HCEC 1CT (cell line): ENCODE measurements at places on chromosomes 2 and 18.

- no peak for DNase-seq
Measured at GRCh38 chr2:207182911-207183310, 17.2 kb upstream of the KLF7 start.

- DNase-seq: no peak
Measured at GRCh38 chr2:47159627-47160026, 4.5 kb upstream of the STPG4 start.

GRCh38 chr2:126910637-126911036 lies 11.9 kb downstream of the TEX51 start:
- no peak for DNase-seq

GRCh38 chr2:149224543-149224942 lies 105.8 kb upstream of the LYPD6 start:
- no peak for DNase-seq

DNA sequence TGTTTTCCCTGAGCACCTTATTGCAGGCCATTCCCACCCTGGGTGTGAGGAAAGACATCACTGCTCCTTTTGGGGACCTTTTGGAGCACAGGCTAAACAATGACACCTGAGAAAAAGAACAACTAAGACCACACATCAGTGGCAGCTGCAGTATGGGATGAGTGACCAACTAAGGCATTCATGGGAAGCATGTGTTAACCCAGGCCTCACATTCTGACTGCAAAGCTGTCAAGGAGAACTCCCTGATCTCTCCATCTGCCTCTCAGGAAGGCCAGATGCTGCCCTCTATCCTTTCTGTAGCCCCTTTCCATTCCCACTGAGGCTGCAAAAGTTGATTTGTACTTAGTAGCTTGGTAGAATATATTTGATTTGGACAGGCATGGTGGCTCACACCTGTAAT lies 277.7 kb upstream of the FBXO11 start:
- DNase-seq: no peak

DNA sequence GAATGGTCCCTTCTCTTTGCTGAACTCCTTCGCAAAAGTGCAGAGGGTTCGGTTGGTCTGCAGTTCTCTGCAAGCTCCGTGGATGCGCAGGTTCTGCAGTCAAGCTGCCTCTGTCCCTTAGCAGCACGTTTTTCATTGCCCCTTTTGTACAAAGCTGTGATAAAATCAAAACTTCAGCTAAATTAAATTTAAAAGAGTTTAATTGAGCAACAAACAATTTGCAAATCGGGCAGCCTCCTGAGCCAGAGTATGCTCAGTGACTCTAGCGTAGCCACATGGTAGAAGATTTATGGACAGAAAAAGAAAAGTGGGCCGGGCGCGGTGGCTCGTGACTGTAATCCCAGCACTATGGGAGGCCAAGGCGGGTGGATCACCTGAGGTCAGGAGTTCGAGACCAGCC lies 18.8 kb downstream of the TSN start:
- no peak for DNase-seq

DNA sequence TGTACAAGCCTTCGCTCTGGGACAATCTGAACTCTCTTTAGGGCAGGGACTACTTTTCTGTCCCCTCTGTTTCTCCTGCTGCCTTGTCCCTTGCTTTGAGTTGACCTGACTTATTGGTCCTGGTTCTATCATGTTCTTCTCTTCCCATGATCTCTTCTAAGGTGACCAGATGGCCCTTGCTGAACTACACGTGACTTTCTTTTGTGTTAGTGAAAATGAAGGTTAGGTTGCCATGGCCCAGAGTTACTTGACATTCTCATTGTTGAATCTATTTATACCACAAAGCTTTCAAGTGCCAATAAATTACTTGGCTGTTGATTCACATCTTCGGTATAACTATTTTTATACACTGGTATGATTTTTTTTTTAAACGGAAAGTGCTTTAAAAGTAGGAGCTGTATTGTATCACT lies 24.4 kb downstream of the MRPL33 start:
- DNase-seq: no peak

GRCh38 chr2:217337771-217338170 lies 477.9 kb upstream of the TNP1 start:
- DNase-seq: peak; percentile 10

- no peak for DNase-seq
Measured at GRCh38 chr2:202542142-202542541, 92.6 kb upstream of the FAM117B start.

DNA sequence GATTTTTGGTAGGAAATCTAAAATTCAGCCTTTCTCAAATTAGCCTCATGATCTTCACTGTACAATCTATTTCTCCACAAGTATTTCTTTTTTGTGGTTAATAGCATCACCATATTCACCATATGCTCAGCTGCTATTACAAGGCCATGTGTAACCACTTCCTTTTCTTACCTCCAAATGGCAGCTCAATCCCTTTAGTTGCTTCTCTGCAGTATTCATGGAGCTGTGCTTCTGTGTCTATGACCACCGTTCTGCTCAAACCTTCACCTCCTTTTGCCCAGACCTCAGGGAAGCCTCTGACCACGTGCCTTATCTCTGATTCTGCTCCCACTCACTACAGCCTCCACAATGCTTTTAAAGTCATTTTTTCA lies 126.7 kb upstream of the TMEM200C start:
- no peak for DNase-seq

- DNase-seq: no peak
Measured at GRCh38 chr2:207437524-207438143, 92.1 kb upstream of the CREB1 start.

DNA sequence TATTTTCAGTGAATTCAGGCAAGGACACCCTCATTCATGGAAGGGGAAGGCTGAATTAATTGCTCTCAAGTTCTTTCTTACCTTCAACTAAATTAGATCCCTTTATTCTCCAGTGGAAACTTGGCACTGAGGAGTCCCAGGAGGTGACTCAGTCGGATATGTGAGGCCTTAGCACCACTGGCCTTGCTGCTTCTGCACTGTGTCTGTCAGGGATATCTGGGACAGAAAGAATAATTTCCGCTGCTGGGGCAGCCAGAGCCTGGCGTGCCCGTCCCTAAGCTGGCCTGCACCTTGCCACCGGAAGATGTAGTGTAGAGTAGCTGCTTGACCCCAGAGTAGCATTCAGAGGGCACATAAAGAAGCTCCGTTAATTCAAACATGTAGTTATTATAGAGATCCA lies 53.4 kb downstream of the LIMS1 start:
- DNase-seq: peak; percentile 76

GRCh38 chr2:122368576-122369243 lies 613.3 kb downstream of the TSN start:
- no peak for DNase-seq

DNA sequence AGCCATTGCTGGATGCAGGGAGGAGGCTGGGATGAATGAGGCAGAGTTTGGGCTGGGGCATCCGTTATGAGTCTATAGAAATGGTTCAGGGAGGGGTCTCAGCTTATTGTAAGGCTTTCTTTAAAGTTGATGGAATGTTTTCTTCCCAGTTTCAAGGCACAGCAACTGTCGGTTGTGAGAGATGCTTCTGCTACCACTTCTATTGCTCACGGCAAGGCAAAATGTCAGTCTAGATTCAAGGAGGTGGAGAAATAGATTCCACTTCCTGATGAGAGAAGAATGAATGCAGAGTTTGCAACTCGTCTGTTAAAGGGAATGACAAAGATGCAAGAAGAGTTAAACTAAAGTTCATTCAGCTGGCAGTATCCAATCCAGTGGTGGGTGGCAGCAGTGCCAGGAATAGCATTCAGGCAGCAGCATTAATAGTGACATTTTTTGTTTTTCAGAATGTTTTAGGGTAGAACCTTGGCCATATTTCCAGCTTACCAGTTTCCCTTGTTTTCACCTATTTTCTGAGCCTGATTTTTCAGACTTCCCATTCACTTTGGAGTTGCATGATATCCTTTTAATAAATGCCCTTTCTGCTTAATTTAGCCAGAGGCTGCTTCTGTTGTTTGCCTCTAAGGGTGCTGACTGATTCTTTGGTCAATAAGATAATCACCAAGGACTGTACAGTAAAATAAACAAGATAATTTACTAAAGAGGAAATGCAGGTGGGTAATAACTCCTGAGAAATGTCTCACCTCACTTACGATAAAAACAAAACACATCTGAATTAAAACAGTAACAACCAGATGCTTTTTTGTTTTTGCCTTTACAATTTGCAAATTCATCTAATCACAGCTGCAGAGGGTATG lies 138.4 kb downstream of the RPIA start:
- DNase-seq: no peak

DNA sequence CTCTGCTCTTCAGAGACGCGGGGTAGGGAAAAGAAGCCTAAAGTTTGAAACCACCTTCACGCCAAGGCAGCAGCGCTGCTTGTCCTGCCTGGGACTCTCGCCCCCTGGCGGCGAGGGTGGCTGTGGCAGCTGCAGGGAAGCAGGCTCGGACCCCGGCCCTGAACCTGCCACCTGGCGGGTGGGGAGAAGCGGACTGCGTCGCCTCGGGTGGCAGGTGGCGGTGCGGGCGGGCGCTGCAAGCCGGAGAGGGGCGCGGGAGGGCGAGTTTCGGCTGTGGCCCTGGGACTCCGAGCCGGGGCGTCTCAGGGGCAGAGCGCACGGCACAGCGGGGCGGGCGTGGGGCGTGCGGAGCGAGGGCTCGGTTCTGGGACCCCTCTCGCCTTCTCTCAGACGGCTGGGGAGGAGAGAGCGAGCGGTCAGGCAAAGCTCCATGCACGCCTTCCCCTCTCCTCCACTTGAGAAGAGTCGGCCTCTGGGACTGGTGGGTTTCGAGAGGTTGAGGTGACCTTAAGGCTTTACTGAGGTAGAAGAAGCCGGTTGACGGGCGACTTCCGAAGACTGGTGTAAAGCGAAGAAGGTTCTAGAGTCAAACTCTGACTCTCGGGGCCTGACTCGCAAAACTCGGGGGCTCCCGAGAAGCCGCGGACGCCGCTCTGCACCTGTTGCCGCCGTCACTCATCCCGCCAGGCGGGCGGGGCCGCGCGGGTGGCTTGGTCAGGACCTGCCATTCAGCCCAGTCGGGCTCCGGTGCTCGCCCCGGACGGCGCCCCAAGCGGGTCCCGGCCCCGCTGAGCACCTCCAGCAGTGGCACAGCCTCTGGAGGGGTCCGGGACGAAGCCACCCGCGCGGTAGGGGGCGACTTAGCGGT lies 1.1 kb upstream of the BOLL start:
- no peak for DNase-seq

- DNase-seq: peak; percentile 96
Measured at GRCh38 chr2:23418461-23418911, 33.5 kb downstream of the KLHL29 start.

DNA sequence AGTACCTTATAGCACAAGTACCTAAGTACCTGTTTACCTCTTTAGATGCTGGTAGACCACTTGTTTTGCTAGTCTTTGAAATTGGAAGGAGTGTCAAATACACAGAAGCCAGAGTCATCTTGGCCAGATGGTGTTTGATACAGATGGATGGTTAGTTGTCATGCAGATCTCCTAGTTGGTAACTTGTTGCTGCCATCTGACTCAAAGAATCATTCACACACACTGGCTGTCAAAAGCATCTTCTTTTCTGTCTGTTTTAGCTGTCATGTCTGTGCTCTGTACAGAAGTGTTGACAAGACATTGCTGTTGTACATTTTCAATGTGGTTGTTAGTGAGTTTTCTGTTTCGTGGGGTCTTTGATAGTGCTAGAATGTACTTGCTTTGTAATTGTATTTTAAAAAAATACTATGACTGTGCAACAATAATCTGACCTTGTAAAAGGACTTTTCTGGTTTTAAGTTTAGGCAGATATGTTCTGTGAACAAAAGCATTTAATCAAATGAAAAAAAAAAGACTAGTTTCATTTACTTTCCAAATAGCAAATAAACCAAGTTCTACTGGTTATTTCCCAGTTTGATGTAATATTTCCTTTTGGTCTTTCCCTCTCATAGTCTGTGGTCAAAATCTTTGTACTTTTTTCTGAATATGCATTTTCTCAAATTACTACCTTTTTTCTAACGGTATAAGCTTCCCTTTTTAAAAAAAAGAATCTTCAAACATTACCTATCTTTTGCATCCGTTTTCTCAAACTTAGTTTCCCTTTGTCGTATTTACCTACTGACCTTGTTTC lies 39.9 kb downstream of the TANK start:
- DNase-seq: no peak

GRCh38 chr2:190716176-190716807 lies 67.4 kb downstream of the NAB1 start:
- DNase-seq: no peak

- DNase-seq: no peak
Measured at GRCh38 chr2:149446748-149447147, 116.4 kb downstream of the LYPD6 start.

- DNase-seq: no peak
Measured at GRCh38 chr2:3885629-3886628, 182.6 kb downstream of the DCDC2C start.

- DNase-seq: no peak
Measured at GRCh38 chr18:26710470-26711096, 154.9 kb downstream of the AQP4 start.

DNA sequence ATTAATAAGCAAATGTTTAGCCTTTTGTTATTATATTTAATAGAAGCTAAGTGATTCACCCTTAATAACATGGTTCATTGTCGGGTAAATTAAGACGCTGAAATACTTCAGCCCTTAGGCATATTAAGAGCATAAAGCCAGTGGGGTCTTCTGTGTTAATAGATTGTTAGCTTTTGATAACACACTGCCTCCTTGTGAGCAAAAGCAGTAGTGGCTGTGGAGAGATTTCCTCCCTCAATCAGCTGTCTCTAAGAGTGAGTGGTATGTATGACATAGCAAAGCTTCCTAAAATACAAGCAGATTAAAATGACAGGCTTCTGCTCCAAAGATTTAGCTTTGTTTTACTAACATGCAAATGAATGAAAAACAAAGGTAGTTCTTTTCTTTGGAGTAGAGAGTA lies 143.7 kb upstream of the SYT4 start:
- no peak for DNase-seq

GRCh38 chr18:23838233-23838632 lies 149.0 kb downstream of the LAMA3 start:
- DNase-seq: no peak

- DNase-seq: no peak
Measured at GRCh38 chr2:136407117-136407951, 289.4 kb upstream of the CXCR4 start.

DNA sequence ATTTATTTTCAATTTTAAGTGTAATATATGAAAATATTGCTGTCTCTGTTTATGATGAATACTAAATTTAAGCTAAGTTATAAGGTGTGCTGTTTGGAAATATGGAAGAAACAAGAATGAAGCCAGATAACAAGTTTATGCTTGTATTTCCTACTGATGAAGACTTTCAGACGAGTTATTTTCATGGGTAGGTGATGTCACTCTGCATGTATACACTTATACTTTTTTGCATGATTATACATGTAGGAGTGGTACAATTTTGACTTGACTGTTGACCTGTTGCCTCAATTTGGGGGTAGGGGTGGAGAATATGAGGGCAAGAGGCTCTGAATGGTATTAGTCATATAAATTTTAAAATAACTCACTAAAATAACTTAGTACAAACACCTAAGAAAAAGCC lies 133.7 kb downstream of the HAUS1 start:
- DNase-seq: no peak

- peak; percentile 10 for DNase-seq
Measured at GRCh38 chr18:63162271-63163014, 157.1 kb downstream of the BCL2 start.

GRCh38 chr2:69741575-69742321 lies at the start of gene ANXA4:
TSS of gene ANXA4 (plus strand) at chr2:69742134. CDS start at chr2:69781566, 39,432 bp downstream.
- peak; percentile 81 for DNase-seq
